Amniotic epithelial cell (primary cell): ENCODE measurements at places on chromosomes 11 and 22.

DNA sequence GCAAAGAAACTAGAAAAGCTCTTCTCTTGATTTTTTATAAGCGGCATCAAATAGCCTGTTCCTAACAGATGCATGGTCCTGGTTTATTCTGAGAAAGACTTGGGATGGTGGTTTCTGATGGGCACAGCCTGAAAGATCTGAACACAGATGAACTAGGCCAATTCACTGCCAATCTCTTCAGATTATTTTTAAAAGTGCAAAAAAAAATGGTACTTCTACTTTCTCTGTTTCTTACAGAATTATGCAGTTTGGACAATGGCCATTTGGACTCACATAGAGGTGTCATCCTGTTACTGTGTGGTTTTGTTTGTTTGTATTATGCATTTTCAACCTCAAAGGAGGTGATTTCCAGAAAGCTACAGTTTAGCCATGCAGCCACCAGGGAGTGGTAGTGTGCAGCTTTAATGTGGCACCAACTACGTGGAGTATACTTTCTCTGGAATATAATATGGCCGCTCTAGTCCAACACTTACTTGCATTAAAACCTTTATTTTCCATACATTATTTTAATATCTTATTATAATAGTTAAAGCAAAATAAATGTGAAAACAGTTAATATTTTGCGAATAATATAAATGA, 469.8 kb upstream of the KIRREL3 start:
- DNase-seq, result no peak

GRCh38 chr22:22593964-22594656, 35.0 kb upstream of the PRAME start:
- peak; percentile 35 for DNase-seq

DNA sequence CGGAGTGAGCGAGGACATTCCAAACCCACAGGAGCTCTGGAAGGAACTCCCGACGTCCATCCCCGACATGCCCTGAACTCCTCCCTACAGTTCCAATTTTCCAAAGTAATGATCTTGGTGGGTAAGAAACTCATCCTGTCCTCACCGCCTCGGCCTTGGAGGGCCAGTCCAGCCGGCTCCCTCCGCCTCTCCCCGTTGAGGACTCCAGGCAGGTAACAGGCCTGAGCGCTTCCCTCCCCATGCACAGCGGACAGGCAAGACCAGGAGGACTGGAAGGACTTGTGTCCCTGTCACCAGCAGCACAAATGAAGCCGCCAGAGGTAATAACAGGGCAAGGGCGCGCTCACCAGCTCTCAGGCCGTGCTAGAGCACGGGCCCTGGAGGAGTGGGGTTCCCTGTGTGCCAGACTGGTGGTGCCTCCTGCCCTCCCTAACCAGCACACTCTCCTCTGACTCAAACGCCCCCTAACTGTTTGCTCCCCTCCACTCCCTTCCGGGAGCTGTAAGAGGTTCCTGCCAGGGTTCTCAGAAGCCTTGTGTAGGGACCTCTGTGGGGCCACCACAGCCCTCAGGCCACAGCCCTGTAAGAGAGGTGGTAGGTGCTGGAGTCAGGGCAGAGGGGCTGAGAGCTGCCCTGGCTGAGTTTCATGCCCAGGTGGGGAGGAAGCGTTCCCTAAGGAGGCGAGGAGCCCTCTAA, 17.1 kb downstream of the OVOL1 start:
- DNase-seq, result no peak

DNA sequence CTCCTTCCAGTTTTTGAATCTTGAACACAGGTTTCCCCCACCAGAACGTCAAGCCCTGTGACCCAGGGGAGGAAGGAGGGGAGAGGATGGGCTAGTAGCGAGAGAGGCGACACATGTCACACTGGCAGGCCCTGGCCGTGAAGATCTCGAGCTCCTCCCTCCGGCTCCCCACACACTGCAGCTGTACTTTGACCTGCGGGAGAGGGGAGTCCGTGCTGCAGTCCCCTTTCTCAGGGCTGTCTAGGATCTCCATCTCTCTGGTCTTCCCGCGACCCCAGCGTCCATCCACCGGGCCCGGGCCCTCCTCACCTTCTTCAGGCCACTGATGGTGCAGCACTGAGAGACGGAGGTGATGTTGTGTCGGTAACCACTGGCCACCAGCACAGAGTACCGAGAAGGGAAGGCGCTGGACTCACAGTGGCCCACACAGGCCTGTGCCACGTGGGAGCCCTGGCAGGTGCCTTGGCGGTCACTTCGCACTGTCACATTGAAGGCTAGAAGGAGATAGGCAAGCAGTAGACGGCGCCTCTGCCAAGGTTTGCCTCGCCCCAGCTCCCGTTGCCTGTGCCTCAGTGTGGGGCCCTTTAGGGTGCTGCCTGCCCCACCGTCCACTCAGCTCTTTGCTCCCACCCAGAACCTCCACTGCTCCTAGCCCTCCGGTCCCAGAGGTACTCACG, 873 bp downstream of the GPHA2 start:
- no peak for DNase-seq

- DNase-seq, result no peak
These were observed 1.3 kb downstream of the TRAF6 start for GRCh38 chr11:36508743-36509142.

GRCh38 chr11:17573526-17573925, 26.5 kb downstream of the OTOG start:
- DNase-seq, result no peak

- no peak for DNase-seq
These were observed 59.0 kb downstream of the ZC3H12C start for GRCh38 chr11:110152199-110152598.
